Left renal cortex interstitium (tissue), 4 donors: ENCODE measurements at places on chromosomes 6 and 20. TPM values are rescaled to one million over a fixed set of nuclear protein-coding genes. Genes with fewer than 3 reads are reported as not detected.
A peak's percentile ranks its signal among the peaks of the same experiment; 100 is the strongest.

GRCh38 chr6:35582315-35582714 is 69.6 kb upstream of the TULP1 start:
- DNase-seq: no peak

DNA sequence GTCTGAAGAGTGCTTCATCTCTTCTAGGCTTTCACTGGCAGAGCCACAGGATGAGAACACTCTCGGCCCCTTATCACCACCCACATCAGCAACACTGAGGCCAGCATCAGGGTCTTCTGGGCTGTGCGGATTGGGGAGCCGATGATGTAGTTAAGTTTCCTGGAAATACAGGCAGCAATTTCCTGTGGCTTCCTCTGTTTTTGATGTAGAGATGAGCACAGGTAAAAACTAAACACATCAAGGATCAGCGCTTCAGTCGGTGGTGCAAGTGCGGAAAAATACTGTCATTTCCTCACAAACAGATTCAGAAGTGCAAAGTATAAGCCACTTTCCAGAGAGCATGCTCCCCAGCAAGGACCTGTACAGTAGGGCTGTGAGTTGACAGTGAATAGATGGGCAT is 62.6 kb downstream of the BACH2 start:
- DNase-seq: no peak

- DNase-seq: no peak
Measured at GRCh38 chr6:121971931-121972335, 427.5 kb upstream of the HSF2 start.

SNPH gene
- 4.2 TPM for polyA plus RNA-seq

RHAG gene
- 1.5 TPM for polyA plus RNA-seq

GRCh38 chr6:155040154-155040553 is 45.0 kb downstream of the TIAM2 start:
- no peak for DNase-seq

WFDC10B gene
- polyA plus RNA-seq: not detected

GRCh38 chr6:149217466-149217888 is 100.0 kb upstream of the TAB2 start:
- DNase-seq: no peak

- DNase-seq: no peak
Measured at GRCh38 chr20:38875175-38875993, 50.8 kb upstream of the FAM83D start.

GRCh38 chr6:26331218-26332073 is 33.6 kb upstream of the BTN3A2 start:
- no peak for DNase-seq

NMBR gene
- 0.28 TPM for polyA plus RNA-seq

DNA sequence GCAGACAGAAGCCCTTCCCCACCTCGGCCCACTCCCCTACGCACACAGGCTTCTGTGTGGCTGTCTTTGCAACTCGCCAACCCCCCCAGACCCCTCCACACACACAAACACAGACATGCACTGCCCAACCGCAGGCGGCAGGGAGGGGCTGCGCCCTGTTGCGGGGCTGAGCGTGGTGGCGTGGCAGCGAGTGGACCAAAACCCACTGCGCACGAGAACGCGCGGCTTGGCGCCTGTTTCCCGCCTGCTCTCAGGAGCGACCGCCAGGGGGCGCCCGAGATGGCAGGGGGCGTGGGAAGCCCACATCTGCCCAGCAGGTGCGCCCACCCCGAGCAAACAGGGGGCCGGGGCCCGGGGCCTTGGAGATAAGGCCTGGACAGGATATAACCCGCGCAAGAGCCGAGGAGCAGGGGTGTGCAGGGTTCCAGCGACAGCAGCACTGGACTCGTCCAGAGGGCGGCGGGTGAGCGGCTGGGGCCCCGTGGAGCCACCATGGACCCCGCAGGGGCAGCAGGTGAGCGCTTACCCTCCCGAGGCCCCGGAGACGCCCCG is at the start of gene RBPJL:
RBPJL (plus strand) TSS at position 410 of the 552 bp plus-strand sequence; CDS start at position 493, 83 bp downstream.
- no peak for DNase-seq

GRCh38 chr6:12012038-12012557 is at the start of gene HIVEP1:
HIVEP1 (plus strand) TSS chr6:12012312; CDS start chr6:12015629, 3,317 bp downstream.
- DNase-seq: no peak

DNA sequence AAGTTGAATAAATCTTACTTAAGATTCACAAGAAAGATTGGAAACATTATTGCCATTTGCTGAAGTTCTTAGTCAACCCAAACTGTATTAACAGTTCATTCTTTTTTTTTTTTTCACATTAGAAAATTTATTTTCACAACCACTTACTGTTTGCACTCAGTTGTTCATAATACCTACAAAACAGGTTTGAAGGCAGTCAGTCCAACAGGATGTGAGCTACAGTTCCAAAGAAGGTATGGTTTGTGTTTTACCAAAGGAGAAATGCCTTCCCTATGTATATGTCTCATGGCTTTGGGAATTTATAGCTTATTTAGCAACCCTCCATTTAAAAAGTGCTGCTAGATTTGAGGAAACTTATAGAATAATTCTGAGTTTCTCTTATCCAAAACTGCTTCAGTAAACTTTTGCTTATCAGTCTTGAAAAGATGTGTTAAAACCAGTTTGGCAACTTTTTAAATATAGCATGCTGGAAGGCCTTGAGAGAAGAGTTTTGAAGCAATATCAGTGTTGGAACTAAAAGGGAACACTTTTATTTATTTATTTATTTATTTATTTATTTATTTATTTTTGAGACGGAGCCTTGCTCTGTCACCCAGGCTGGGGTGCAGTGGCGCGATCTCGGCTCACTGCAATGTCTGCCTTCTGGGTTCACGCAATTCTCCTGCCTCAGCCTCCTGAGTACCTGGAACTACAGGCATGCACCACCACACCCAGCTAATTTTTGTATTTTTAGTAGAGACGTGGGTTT is 46.8 kb upstream of the RREB1 start:
- no peak for DNase-seq

DNA sequence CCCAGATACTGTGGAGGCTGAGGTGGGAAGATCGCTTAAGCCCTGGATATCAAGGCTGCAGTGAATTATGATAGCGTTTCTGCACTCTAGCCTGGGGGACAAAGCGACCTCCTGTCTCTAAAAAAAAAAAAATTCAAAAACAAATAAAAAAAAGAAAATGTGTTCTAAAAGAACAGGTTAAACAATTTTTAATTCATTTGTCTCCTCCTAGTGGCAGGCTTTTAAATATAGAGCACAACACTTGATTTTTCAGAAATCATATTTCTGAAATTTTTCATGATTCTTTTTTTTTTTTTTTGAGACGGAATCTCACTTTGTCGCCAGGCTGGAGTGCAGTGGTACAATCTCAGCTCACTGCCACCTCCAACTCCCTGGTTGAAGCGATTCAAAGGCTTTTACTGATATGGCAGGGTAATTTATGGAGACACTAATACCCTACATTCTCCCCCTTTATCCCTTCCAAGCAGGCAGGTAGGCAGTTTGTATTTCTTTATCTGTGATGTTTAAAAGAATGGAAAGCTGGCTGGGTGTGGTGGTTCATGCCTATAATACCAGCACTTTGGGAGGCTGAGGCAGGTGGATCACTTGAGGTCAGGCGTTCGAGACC is 8.7 kb upstream of the GTF3C6 start:
- peak; percentile 23 for DNase-seq

ABHD16B gene
- not detected for polyA plus RNA-seq

DNA sequence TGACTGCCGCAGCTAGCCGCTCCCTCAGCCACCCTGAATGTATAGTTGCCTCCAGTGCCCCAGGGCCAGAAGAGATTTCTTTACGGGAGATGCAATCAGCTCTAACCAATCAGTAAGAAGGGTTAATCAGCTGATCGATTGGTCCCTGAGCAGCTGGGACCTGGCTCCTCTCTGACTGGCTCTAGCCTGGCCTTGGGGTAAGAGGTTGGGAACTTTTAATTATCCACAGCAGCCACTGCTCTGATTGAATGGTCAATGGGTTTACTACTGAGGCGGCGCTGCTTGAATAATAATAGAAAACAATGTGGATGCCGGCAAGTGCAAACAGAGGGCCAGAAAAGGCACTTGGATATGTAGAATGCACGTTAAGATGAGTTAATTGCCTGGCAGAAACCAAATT is 99.8 kb downstream of the TFAP2A start:
- DNase-seq: no peak

DEF6 gene
- 4.2 TPM for polyA plus RNA-seq

- no peak for DNase-seq
Measured at GRCh38 chr6:106913111-106913510, 61.4 kb downstream of the CD24 start.

HTR1E gene
- polyA plus RNA-seq: 0.64 TPM

- DNase-seq: no peak
Measured at GRCh38 chr6:29112135-29112534, 4.3 kb downstream of the OR2J3 start.

DNA sequence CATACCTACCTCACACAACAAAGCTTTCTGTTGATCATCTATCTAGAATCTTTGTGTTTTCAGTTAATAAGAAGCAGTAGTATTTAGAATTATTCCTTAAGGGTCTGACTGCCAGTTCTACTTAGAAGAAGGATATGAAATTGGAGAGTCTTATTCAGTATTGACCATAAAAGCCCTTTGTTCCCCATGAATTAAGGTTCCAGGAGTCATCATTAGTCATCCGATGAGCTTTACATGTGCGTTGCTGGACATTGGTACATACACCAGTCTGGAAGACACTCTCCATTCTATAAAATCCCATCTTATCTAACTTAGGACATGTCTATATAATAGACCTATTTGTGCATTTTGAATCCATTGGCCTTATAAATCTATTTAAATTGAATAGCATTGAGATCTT is 34.4 kb upstream of the RNF217 start:
- DNase-seq: no peak

DNA sequence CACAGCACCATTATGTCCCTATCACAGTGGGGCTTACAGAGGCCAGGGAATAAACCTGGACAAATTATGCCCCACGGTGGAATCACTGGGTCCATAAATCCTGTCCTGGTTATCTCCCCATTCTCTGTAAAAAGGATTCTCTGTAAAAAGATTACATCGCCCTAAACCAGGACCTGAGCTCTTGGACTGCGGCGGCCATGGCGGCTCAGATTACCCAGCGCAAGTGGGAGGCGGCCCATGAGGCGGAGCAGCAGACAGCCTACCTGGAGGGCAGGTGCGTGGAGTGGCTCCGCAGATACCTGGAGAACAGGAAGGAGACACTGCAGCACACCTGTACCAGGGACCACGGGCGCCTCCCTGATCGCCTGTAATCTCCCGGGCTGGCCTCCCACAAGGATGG is 8.4 kb upstream of the HLA-A start:
- DNase-seq: no peak

- DNase-seq: no peak
Measured at GRCh38 chr6:44660561-44661220, 273.2 kb downstream of the CDC5L start.

DNA sequence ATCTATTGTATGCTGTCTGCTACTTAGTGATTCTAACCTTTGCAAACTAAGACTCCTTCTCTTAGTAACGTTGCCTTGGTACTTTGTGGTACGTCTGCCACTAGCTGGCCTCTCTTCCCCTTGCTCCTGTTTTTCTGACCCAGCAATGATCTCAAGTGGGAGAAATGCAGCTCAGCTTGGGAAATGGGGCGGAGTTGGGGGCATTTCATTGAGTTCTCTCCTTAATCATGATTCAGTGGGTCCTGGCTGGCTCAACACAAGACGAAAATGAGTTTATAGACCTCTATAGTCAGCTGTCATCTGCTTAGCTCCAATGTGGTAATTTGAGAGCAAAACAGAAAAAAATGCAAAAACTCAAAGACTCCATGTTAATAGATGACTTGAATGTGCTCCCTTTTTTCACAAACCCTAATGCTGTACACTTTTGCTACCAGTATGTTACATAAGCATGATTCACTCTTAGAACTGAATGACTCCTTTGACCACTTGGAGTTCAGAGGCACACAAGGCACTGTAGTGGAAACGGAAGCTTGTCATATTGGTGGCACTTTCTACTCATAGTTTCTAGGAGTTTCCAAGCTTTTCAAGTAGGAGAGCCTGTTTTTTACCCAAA is 55.3 kb upstream of the SOX4 start:
- DNase-seq: no peak

CYP39A1 gene
- polyA plus RNA-seq: 6.8 TPM

TRIM40 gene
- polyA plus RNA-seq: 0.08 TPM

GRCh38 chr6:7140631-7141378 is 33.0 kb downstream of the RREB1 start:
- DNase-seq: no peak

- DNase-seq: no peak
Measured at GRCh38 chr20:47789764-47790579, 4.7 kb upstream of the SULF2 start.

SLC2A10 gene
- 16.7 TPM for polyA plus RNA-seq

DNA sequence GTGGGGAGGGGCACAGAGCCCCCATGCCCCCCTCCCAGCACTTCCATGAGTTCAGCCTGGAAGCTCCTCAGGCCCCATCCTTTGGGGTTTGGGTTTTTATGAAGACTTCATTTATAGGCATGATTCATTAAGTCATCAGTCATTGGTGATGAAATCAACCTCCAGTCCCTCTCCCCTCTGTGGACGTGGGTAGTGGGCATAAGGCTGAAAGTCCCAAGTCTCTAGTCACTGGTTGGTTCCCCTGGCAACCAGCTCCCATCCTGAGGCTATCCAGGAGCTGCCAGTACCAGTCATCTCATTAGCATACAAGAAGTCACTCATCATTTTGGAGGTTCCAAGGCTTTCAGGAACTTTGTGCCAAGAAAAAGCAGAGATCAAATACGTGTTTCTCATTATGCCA is 9.2 kb downstream of the TGM3 start:
- DNase-seq: no peak

DNA sequence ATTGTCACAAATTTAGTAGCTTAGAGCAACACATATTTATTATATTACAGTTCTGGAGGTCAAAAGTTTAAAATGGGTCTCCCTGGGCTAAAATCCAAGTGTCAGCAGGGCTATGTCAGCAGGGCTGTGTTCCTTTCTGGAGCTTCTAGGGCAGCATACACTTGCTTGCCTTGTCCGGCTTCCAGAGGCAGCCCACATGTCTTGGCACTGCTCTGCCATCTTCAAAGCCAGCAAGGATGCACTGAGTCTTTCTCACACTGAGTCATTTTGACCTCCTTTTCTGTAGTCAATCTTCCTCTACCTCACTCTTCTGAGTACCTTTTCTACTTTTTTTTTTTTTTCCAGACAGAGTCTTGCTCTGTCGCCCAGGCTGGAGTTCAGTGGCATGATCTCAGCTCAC is 39.0 kb downstream of the ADGRF4 start:
- no peak for DNase-seq

DDX43 gene
- 0.47 TPM for polyA plus RNA-seq

DNA sequence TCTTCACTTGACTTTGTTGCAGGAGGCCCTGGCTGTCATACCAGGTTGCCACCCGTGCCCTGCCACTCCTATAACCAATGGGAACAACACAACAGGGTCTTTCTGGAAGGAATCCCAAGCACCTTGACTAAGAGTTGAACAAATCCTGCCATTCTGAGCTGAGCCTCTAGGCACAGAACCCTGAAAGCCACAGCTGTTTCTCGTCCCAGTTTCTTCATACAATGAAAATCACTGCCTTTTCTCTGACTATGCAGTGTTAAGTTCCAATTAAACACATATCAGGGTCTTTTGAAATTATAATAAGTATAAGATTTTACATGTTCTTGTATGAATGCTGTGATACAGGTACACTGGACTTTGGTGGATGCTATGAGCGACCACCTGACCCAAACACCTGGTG is 54.4 kb downstream of the RIPOR2 start:
- no peak for DNase-seq

NKX2-2 gene
- 0.06 TPM for polyA plus RNA-seq
